ENCODE measurements at places on chromosomes 4 and X.

DNA sequence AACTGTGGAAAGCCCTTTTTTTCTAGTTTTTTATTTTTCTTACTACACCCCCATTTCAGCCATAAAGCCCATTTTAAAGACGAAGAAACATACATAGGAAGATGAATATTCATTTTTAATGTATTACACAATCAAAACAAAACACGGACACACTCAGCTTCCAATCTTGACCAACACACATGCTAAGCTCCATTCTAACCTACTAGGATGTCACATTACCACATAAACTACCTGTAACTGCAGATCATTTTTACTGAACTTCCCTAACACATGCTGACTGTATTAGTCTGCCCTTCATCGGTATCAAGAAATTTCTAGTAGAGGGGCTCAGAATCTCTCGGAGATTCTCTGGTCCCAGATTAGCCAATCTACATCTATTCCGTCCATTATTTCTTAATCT lies 1.8 kb downstream of the CCNI start:
- DNase-seq = peak; percentile 7

DNA sequence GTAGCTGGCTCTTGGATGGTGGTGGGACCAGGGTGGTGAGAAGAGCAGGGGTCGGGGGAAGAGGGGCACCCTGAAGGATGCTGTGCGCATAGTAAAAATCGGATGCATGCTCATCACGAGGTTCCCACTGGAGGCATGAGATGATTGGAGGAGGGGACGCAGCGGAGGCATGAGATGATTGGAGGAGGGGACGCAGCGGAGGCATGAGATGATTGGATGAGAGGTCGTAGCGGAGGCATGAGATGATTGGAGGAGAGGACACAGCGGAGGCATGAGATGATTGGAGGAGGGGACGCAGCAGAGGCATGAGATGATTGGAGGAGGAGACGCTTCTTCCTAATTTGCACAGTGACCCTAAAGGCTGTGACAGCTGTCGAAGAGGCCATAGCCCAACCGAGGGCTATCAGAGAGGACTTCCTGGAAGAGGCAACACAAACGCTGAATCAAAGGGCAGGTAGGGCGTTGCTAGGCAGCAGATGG lies 106.7 kb downstream of the ADRA2C start:
- DNase-seq = no peak

DNA sequence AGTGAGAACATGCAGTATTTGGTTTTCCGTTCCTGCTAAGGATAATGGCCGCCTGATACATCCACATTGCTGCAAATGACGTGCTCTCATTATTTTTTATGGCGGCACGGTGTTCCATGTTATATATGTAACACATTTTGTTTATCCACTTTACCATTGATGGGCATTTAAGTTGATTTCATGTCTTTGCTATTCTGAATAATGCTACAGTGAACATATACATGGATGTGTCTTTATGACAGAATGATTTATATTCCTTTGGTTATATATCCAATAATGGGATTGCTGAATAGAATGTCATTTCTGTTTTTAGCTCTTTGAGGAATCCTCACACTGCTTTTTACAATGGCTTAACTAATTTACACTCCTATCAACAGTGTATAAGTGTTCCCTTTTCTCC lies 1223.2 kb downstream of the RAPGEF2 start:
- DNase-seq = no peak

DNA sequence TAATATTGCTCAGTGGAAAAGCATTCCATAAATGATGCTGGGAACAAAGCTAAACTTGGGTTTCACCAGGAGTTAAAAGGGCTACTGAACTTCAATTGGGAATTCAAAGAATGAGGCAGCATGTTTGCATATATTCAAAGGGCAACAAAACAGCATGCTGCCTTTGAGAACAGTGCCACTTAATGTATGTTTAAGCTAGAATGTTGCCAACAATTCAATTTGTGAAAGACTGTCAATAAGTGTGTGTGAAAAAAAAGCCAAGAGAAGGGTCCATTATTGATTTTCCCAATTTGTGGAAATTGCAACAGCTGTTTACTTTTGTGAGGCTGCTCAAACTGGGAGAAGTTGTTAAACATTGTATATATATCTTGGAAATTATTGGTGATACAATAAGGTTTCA lies 701.9 kb upstream of the ACTRT1 start:
- no peak for DNase-seq

- no peak for DNase-seq
Observed at GRCh38 chr4:56289934-56290333, 97.4 kb downstream of the AASDH start.

DNA sequence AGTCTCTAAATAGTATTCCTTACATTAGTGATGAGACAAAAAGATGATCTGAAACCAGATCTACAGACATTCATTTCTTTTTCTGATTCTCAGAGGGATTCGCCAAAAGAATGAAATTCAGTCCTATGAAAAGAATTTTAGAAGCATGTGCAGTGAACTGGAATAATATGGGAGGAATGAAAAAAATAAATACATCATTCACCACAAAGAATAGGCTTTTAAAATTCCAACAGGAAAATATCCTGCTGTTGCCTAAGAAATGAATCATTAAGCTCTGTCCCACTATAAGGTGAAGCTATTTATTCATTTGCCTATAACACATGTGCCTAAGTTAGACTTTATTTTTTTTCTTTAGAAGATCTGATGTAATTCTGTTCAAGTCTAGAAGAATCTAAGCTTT lies 165.9 kb downstream of the IL15 start:
- DNase-seq = no peak

GRCh38 chr4:90845777-90846176 lies 718.6 kb downstream of the CCSER1 start:
- DNase-seq = no peak

- peak; percentile 58 for DNase-seq
Observed at GRCh38 chr4:141248029-141248428, 27.3 kb downstream of the ZNF330 start.

- DNase-seq = no peak
Observed at GRCh38 chrX:140764401-140764919, 54.9 kb downstream of the LINC00632 start.

DNA sequence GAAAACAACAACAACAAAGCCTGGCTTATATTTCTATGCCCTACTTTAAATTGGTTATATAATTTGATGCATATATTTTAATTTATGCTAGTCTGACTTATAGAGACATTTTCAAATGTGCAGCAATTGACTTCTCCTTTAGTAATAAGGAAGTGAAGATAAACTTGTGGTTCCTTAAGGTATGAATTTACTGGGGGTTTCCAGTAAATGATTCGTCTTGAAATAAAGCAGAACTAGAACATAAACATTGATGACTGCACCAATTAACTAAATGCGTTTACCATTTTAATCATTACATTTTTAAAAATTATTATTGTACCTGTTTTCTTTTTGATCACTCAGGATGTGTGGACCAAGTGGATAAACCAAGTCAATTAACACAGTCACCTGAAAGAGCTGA lies 99.6 kb upstream of the CCSER1 start:
- DNase-seq = peak; percentile 74

DNA sequence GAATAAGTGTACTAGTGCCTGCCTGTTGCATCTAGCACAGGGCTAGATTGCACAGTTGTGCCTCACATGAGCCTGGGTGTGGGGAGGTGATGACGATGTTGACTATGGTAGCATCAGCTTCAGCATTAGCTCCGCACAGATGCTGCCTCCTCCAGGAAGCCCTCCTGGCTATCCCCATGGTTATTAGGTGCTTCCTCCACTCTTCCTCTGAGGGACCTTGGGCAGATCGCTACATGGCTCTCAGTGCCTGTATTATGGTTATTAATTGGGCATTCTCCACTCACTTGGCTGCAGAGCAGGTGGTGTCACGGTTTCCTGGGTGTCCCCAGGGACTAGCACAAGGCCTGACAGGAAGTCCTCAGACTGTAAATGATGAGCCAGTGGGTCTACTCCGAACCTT lies 325.6 kb downstream of the ARHGAP10 start:
- no peak for DNase-seq

GRCh38 chr4:78571804-78572203 lies 20.2 kb downstream of the ANXA3 start:
- DNase-seq = no peak

GRCh38 chr4:70392057-70392776 lies 5.5 kb upstream of the OPRPN start:
- no peak for DNase-seq

DNA sequence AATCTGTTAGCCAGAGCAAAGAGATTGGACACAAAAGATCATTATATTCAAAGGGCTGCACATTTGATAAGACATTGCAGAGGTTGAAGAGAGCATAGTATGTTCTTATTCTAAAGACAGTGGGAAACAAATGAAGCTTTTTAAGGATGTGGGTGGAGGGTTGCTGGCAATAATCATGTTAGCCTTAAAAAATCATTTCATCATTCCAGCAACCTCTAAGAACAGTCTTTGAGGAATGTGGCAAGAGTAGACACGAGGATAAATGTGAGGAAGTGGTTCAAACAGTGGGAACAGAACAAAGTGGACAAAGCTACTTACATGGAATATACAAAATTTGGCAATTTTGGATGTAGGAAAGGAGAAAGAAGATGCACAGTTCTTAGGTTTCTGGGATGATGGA lies 167.3 kb upstream of the SPRY1 start:
- DNase-seq = peak; percentile 34

DNA sequence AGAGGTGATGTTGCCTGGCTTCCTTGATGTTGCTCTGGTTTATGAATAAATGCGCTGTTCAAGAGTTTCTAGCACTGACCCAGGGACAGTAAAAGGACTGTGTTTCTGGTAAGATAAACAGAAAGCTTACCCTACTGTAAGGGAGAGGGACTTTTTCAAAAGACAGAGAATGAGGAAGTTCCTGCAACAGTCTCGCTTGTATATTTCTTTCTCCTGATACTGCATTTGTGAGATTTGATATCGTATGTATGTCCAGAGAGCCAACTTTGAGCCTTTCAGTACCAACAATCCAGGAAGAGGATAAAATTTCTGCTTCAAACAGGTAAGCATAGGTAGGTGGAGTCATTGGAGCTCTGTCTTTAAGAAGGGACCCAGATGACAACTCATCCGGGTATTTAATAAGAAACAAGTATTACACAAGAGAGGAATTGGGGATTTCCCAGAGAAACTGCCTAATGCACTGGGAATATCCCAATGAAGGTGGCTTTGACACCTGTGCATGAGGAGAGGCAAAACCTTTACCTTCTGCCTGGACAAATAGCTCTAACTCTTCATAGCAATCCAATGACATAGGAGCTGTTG lies 773 bp downstream of the DAPP1 start:
- DNase-seq = peak; percentile 72

- no peak for DNase-seq
Observed at GRCh38 chrX:100244681-100245080, 165.4 kb downstream of the PCDH19 start.

- DNase-seq = no peak
Observed at GRCh38 chrX:113192418-113192817, 351.8 kb upstream of the AMOT start.

DNA sequence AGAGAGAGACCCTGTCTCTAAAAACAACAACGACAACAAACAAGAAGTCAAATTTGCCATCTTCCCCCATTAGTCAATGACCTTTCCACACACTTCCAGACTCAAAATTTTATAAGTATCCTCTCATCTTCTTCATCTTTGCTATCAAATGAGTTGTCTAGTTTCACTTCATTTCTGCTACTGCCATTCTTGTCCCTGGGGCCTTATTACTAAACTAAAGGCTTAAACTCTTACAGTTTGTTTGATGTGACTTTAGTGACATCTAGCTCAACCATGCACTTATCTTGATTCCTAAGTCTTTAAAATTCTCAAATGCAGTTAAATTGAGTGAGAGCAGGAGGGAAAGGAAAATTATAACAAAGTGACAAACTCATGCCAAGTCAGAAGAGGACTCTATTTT lies 271.8 kb upstream of the GK2 start:
- no peak for DNase-seq

DNA sequence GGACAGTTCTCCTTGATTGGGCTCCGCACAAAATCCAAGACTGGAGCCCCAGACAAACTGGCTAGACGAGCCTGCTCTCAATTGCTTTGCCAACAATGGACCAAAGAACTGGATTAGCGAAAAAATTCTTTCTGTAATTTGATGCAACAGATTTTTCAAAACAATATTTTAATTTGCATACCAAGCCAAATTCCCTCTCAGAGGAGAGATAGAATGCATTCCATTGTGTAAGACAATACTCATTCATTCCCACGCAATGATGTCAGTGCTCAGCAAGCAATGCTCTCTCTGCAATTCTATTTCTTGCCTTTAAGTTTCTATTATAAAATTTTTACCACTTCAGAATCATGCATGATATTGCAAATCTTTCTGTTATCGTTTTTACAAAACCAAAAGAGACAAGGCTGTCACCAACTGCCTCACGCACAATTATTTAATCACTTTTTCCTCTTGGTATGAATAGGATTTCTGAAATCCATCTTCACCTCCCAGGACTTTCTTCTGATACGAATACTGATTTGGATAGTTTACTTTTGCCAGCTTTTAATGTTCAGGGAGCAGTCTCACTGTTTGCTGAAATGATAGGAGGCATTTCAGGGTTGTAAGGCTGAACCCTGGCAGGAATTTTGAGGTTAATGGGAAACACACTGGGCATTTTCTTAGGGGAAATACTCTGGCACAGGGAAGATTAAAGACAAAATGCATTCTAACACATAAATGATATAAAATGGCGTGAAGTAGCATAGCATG lies 46.1 kb upstream of the HCCS start:
- DNase-seq = no peak

DNA sequence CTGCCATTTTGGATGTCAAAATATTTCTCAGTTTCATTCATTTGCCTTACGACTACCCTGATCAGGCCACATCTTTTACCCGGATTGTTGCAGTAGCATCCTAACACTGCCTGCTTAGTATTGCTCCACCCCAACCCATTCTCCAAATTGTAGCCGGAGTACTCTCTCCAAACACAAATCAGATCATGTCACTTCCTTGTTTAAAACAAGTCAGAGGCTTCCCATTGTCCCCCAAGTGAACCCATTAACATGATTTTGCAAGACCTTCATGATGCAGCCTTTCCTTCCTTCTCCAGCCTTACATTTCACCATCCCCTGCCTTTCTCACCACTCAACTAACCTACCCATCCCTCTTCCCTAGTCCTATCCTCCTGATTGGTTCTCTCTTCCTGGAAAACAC lies 53.1 kb downstream of the FANCB start:
- peak; percentile 23 for DNase-seq

- DNase-seq = no peak
Observed at GRCh38 chr4:48499551-48500066, 9.6 kb downstream of the ZAR1 start.

DNA sequence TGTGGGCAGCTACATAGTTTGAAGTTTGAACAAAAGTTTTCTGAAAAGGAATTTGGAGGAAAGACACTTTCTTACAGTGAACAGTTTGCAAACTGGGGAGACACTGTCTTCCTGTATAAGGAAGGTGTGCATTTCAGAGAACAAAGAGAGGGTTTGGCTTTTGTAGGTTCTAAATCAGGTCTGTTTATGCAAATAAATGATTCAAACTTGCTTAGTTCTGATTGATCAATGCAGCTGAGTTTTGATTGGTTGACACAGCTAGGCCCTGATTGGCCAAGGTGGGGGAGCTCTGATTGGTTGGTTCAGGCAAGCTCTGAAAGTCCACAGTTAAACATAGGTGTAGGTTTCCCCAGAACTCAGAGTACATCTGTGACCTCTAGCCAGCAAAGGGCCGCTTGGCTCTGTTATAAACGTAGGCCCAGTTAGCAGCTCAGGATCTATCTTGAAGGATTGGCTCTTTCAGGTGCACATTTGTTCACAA lies 63.0 kb upstream of the ENPP6 start:
- no peak for DNase-seq

Measured in suppressor macrophage (primary cell).